ENCODE measurements at places on chromosomes 3 and 15.

DNA sequence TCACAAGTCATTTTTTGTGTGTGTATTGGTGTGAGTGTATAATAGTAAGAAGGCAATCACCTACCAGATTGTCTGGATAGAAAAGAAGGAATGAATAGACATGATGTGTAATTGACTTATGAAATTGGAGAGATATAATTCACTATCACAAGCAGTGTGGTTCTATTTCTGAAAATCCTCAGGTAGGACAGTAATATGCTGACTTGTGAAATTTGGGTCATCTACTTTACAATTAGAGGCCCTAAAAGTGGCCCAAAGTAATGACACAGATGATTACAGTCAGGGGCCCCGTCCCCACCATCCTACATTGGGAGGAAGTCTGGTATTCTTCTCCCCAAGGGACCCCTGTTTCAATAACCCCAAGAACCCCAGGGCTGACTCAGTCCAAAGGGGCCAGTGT is 73.6 kb upstream of the SELENOK start:
- DNase-seq: no peak

DNA sequence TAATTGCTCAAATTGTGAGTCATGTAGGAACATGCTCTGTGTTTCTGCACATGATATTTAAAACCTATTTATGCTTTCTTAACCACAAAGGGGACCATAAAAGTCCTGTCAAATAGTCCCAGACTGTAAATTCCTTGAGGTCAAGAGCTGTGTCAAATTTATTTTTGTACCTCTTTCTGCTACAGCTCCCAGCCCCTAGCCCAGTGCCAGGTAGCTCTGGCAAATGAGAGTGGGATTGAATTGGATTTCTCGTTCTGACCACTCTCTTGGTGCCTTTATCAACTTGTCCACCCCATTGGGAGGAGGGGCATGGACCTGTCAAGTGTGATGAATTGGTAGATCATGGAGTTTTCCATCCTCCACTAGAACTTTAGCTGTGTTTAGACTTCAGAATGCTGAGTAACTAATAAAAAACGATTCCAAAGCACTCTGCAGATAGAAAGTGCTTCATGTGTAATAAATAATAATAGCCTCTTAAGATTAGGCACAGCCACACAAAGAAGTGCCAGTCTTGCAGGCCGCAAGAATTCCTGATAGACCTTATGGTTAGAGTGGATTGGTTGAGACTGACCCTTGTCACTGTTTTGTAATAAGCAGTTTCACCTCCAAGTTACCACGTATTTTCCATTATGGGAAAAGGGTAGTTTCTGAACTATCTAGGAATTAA is 120.4 kb downstream of the LPP start:
- no peak for DNase-seq

DNA sequence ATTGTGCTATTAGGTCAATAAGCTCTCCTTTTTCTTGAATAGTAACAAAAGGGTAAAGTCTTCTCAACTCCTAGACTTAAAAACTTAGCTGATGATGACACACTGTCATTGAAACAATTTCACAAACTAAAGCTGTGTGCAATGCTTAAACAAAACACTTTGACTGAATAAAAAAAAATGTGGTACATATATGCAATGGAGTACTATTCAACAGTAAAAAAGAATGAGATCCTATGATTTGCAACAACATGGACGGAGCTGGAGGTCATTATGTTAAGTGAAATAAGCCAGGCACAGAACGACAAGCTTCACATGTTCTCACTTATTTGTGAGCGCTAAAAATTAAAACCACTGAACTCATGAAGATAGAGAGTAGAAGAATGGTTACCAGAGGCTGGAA is 231.9 kb upstream of the UBE2E1 start:
- DNase-seq: no peak

DNA sequence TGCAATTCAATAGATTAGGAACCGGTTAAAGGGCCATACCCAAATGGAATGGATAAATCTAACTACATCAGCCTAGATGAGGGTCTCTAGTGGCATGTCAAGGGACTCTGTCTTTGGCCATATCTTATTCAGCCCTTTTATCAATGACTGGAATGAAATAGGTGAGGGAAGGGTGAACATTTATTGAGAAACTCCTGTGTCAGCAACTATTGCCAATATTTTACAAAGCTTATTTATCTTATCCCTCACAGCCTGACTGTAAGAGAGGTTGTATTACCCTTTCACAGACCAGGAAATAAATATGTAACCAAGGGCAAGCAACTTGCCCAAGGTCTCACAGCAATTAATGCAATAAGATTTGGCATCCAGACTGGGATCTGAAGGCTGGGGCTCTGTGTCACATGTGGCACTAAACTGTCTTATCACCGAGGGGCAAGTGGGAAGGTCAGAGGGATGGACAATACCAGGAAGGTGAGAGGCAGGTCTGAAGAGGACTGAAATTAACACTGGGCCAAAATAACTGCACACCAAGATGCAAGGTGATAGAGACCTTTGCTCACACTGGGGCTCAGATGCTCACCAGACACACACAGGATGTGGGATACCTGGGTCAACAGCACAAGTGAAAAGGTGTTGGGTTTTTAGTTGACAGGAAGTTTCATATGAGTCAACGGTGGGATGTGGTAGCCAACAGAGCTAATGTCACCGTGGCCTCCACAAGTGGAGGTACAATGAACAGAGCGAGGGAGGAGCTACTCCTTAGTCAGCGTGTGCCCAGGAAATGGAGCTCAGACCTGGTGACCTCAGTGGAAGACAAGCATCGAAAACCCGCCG is 261.3 kb downstream of the RPLP1 start:
- DNase-seq: peak; percentile 58

- no peak for DNase-seq
These were observed 11.7 kb upstream of the ZNF280D start for GRCh38 chr15:56744701-56745683.

- no peak for DNase-seq
These were observed 32.2 kb downstream of the PPP4R2 start for GRCh38 chr3:73028803-73029202.

DNA sequence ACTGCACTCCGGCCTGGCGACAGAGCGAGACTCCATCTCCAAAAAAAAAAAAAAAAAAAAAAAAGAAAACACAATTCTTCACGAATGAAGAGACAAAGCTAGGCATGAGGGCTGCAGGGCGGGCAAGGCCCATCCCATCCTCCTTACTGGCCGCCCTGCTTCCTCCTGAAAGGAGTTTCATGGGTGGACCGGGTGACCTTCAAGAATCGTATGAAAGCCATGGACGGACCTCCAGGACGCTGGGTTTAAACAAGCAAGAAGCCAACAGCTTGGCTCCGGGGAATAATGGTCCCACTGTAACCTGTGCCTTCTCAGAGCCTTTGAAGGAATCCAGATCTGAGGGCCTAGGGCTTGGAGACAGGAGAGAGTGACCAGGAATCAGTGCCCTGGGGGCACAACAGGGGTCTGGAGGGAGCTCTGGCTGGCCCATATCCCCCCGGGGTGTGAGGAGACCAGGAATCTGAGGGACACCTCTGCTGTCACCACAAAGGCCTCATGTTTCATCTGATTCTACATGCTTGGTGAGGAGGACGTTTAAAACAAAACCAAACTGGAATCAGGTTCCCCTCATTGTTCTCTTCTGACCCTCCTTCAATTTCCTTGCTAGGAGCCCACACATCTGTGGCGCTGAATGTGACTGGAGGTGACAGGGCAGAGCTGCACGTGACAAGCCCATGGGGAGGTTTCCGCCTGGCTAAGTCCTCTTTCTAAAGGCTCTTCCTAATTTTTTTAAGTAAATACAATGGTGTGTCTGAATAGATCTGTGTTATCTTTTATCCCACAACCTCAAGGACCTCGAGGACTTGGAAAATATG is 46.1 kb downstream of the WHAMM start:
- no peak for DNase-seq

DNA sequence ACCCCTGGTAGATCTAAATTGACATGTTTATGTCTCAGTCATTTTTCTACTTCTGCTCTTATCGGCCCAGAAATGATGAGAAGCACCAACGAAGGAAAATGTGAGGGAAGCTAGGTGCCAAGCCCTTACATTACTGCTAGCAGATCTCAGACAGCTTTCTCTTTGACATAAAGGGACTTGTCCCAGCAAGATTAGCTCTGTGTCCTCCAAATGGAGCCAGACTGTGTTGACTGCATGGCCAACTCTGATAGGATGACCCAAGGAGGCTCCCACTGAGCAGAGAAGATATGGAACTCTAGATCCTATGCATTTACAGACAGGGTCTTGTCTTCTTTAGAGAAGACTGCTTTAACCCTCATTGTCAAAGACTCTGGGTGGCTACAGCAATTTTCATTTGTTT is 2.8 kb upstream of the MCTP2 start:
- no peak for DNase-seq

- DNase-seq: no peak
These were observed 55.6 kb downstream of the RASA2 start for GRCh38 chr3:141542202-141542969.

- no peak for DNase-seq
These were observed 3.6 kb downstream of the CHSY1 start for GRCh38 chr15:101248274-101248673.

DNA sequence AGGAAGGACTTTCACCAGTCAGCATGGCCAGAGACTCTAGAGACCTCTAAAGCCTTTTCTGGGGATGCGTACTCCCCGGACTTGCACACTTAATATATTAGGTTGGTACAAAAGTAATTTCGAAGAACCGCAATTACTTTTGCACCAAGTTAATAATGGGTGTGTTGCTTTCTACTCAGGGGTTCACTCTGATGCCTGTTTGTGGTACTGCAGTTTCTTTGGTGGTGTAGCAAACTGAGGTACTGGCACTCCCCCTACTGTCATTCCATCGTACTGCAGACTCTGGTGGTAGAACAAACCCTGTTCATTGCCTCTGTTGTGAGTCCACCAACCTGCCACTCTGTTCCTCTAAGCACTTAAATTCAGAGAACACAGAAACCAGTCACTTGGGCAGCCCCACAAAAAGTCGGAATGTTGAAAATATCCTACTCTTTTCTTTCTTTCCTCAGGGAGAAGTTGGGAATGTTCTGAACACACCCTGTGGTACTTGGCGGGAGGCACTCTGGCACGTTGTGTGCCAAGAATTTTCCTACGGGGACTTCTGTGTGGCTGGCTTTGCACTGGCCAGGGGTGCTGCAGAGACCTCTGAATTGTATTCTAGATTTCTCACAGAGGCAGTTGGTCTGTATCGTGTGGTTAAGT is 46.3 kb downstream of the GABRG3 start:
- DNase-seq: no peak

- no peak for DNase-seq
These were observed 76.9 kb downstream of the HES1 start for GRCh38 chr3:194212845-194213331.

DNA sequence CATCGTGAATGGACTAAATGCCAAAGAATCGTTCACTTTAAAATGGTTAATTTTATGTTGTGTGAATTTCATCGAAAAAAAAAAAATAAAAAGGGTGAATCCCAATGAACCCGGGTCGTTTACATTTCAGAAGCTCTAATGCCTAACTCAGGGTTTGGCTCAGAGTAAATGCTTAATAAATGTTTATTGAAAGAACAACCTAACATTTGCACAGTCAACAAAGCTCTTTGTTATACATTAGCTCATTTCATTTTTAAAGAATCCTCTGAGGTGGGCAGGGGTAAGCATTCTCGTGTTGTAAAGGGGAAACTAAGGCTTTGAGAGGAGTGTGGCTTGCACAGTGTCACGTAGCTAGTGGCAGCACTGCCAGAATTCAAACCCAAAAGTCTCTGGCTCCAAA is 109.5 kb downstream of the RPLP1 start:
- DNase-seq: no peak

DNA sequence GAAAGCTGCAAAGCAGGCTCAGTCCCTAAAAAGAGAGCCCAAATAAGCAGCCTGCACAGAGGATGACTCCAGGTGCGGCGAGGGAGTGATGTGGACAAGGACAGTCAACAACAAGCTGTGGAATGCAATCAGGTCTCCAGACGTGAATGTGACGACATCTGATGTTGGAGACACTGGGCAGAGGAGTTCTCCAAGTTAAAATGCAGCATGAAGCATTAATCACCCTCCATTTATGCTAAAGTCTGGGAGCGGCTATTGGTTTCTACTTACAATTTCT is 316.7 kb downstream of the FGF12 start:
- DNase-seq: no peak

DNA sequence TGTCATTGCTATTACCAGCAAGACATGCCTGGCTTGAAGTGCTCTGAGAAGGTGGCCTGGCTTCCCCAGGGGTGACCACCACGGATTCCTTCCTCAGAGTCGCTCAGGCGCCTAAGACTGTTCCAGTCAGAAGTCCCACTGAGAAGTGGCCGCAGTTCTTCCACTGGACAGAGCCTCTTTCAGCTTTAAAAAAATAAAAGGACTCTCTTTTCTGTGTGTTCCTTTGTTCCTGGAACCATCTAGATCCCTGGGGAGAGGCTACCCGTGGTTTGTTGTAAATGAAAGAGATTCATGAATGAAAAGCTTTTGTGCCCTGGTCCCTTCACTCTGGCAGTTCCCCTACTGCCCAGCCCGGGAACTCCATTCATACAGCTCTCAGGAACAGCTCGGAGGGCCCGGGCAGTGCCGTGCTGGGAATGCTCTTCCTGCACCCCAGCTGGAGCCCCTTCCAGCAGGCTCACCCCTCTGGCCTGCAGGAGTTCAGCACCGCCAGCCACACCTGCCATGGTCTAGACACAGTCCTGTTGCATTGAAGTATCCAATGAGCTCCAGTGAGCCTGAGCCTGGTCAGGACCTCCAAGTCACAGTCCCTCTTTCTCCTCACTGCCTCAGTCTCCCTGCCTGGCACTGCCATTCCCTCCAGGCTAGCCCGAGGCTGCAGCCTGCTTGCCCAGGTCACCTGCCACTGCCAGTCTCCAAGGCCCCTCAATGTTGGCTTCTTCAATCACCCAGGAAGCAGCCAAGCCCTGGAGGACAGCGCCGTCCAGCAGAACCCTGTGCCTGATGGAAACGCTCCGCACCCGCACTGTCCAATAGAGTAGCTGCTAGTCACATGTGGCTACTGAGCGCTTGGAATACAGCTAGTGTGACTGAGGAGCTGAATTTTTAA is 75.4 kb downstream of the XXYLT1 start:
- DNase-seq: no peak

GRCh38 chr3:138687236-138687635 is 78.7 kb downstream of the FAIM start:
- DNase-seq: no peak

- no peak for DNase-seq
These were observed 43.5 kb downstream of the CA12 start for GRCh38 chr15:63338170-63338569.

DNA sequence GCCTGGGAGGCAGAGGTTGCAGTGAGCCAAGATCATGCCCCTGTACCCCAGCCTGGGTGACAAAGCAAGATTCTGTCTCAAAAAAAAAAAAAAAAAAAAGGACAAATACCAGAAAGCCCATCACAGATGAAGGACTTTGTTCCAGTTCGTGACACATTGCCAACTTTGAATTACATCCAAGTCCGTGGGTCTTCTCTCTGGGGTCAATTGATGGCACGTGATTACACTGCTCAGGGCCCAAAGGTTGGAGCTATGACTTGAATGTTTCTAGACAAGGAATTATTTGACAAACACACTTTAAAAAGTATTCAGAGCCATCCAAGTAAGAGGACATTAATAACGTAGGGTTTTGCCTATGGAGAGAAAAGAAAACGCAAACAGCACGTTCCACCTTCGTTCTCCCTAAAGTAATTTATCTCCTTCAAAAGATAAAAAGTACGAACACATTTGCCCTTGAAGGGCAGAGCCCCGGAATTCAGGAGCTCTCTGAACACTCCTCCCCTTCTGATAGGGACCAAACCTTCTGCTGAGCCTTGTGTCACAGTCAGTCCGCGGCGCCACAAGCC is 31.3 kb upstream of the ST3GAL6 start:
- no peak for DNase-seq

GRCh38 chr3:52225452-52226228 is at the start of gene TLR9:
TSS of gene TLR9 (minus strand) at chr3:52225645. CDS start at chr3:52225529, 116 bp downstream.
- DNase-seq: no peak

Measured in activated T-cell treated with anti-CD3 and anti-CD28 coated beads, Interleukin-2, amount 50 U/mL, for 1 hour (primary cell).